ENCODE measurements at places on chromosomes 7 and 10.

GRCh38 chr7:35536396-35536826 is 158.5 kb downstream of the HERPUD2 start:
- DNase-seq: no peak

GRCh38 chr7:148328906-148329305 is 261.7 kb upstream of the C7orf33 start:
- no peak for DNase-seq

GRCh38 chr10:84424731-84425167 is 96.4 kb downstream of the CCSER2 start:
- no peak for DNase-seq

- DNase-seq: no peak
These were observed 16.5 kb upstream of the SKAP2 start for GRCh38 chr7:26880852-26881251.

DNA sequence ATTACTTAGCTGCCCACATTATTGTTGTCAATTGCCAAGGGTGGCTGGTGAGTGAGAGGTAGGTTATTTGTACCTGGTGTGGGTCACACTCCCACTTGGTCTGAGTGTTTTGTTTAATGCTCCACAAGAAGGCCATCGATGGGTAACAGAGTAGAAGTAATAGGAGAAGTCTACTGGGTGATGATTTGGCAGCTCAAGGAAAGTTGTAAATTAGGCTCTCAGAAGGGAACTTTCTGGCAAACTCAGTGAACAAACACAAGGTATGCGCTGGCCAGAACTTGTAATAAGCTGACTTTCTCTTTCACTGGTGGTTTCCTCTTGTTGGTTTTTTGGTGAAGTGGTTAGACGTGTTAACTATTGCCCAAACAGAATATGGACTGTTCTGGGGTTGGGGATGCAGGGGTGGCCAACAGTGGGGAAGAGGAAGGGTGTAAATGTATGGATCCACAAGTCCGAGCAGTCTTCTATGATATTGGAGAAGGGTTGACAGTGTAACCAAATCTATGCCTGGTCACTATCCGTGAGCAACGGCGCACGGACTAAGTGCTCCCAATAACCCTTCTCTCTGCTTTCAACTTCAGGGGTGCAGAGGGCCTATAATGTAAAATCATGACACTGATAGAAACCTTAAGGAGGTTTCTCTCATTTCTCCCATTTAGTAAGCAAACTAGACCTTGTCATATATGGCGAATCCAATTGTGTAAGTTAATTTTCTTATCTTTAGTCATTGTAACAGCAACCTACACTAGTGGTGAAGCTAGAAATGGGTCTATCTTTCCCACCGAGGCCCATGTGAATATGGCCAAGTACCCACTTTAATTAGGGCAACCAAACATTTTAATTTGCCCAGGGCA is 212.8 kb downstream of the PTEN start:
- no peak for DNase-seq

DNA sequence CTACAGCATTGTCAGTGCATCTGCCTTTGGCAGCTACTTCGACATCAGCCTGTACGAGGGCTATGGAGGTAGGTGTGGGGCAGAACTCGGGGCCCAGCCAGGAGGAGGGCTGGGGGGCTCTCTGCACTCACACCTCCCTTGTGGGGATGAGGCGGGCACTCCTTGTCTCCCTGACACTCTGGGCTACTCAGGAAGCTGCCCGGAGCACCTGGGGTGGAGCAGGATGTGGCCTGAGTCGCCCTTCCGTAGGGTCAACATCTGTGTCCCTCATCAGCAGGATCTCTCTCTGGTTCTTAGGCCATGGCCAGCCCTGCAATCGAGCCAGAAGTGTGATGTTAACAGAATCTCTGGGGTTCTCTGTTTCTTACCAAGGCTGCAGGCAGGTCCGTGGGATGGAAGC is 40.2 kb downstream of the C10orf105 start:
- no peak for DNase-seq
